ENCODE measurements at places on chromosomes 6 and 20.

DNA sequence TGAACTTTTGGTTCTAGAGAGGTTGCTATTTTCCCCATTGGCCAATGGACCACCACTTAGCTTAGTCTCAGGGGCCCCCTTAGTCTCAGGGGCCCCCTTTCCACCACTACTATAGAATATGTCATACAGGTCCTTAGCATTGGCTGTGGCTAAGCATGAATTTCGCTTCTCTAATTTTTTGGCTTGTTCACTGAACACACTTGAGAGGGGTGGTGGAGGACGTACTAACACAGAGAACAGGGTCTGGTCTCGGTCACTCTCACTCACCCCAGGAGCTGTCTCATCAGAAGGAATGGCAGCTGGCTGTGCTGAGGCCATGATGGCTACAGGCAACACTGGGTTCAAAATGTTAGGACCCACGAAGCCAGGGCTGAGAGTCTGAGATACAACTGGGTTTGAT is 30.3 kb downstream of the ZNF318 start:
- no peak for DNase-seq

DNA sequence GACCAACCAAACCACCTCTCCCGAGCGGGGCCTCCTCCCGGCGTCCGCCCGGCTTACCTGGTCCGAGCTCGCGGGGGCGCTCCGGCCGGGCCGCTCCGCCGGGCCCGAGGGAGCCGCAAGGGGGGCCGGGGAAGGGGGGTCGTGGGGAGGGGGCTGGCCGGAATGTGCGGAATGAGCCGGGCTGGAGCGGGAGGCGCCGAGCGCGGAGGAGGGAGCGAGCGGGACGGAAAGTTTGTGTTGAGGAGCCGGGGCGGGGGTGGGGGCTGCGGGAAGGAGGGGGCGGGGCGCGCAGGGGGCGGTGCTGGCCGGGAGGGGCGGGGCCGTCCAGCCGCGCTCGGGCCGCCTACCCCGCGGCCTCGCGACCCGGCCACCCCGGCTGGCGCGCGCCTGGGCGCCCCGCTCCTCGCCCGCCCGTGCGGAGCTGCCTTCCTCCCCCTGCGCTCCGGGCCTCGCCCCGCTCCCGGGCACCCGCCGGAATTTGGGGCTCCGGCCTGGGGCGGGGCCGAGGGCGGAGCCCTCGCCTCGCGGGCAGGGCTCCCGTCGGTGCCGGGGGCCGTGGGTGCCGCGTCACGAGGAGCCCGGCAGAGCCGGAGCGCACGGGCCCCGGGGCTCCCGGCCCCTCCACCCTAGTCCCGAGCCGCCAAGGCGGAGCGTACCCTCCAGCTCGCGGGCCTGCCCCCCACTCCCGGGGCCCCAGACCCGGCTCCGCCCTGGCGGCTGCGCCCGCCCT is at the start of gene TEAD3:
Gene TEAD3, minus strand, starts transcription at position 239 of the 730 bp plus-strand sequence.
- DNase-seq, result no peak

DNA sequence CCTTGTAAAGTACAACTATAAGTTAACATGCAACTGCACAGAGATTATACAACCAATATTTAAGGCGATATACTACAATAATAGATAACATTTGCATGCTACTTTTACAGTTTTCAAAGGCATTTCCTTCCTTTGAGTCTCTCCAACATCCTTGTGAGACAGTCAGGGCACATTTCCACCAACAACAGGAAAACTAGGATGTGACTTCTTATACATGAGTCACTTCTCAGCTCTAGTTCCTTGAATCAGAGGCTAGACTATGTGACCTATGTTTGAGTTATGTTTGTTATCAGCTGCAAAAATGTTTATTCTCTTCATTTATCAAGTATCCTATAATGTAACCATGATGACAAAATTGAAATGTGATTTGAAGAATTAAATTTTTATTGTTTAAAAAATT is 51.7 kb upstream of the TFAP2D start:
- DNase-seq, result no peak

- DNase-seq, result no peak
These were observed 33.3 kb downstream of the CYP24A1 start for GRCh38 chr20:54140486-54140885.

DNA sequence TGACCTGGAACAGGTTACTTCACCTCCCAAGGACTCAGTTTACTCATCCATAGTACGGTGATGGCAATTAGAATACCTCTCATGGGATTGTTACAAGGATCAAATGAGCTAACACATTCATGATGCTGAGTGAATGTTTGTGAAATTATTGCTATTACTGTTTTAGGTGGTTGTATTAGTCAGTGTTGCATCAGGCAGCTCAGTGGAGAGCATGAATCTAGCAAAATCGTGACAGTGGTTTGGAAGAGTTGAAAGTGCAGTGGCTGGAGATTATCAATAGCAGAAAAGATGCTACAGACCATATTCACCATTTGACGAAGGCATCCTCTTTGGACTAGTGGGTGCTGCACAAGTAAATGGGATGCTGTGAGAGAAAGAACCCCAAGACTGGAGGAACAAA is 50.4 kb upstream of the CTNNBL1 start:
- no peak for DNase-seq

- DNase-seq, result no peak
These were observed 78.1 kb downstream of the PRDM1 start for GRCh38 chr6:106163966-106164877.

GRCh38 chr6:25165177-25165576 is 114.0 kb upstream of the CARMIL1 start:
- DNase-seq, result peak; percentile 16

- DNase-seq, result no peak
These were observed 370.8 kb downstream of the LAMA2 start for GRCh38 chr6:129253727-129254126.

DNA sequence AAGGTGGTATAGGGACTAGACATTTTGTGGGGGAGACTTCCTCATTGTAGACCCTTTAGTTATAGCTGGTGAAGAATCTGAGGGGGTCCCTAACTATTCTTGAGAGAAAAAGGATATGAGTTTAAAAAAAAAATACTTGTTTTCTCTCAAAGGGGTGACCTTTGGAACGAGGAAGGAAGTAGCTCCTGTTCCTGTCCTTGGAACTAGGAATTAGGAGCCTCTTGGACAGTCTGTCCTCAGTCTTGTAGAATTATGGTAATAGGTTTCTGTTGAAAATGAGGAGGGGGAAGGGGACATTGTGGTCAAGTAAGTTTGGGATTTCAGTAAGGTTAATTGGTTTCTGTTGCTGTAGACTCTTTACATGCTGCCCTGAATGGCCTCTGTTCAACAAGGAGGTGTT is 56.5 kb downstream of the PLEKHG1 start:
- DNase-seq, result no peak

DNA sequence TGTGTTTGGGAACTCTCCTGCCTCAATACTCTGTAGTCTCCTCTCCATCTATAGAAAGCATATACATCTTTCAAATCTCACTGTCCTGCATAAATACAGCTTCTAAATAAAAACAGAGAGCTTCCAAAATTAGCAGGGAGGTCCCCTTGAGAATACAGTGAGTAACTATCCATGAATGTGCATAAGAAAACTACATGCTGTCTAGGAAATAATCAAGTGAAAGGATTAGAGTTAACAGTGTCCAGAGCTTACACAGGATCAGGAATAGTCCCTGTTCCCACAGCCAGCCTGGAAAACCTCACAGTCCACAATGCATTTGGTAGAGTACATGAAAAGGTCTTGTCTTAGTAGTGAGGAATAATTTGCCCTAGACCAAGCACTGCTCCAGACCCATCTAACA is 123.0 kb upstream of the POU3F2 start:
- DNase-seq, result no peak

GRCh38 chr6:128425856-128426255 is 94.5 kb downstream of the PTPRK start:
- DNase-seq, result no peak

GRCh38 chr6:123830120-123830519 is 26.5 kb downstream of the NKAIN2 start:
- DNase-seq, result no peak

- no peak for DNase-seq
These were observed 53.0 kb downstream of the ADAT2 start for GRCh38 chr6:143397227-143398222.

GRCh38 chr6:36666826-36667591 is 11.5 kb upstream of the CDKN1A start:
- DNase-seq, result peak; percentile 72

DNA sequence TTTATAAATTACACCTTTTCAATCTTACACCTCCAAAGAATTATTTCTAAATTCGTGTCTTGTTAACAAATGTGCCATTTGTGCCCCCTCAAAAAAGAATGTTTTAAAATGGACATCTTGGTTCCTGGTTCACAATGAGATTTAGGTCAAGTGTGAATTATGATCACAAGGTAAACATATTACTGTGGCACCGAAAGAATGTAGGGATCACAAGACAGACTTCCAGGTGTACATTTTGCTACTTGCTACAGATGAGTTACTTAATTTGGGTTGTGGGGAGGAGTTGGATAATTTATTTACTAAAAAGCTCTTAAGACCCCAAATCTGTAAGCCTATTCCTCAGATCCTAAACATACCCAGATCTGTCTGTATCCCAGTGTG is 25.0 kb upstream of the ADTRP start:
- no peak for DNase-seq
